Fibroblast of skin of right quadriceps (primary cell): ENCODE measurements at places on chromosomes 1 and 21.

DNA sequence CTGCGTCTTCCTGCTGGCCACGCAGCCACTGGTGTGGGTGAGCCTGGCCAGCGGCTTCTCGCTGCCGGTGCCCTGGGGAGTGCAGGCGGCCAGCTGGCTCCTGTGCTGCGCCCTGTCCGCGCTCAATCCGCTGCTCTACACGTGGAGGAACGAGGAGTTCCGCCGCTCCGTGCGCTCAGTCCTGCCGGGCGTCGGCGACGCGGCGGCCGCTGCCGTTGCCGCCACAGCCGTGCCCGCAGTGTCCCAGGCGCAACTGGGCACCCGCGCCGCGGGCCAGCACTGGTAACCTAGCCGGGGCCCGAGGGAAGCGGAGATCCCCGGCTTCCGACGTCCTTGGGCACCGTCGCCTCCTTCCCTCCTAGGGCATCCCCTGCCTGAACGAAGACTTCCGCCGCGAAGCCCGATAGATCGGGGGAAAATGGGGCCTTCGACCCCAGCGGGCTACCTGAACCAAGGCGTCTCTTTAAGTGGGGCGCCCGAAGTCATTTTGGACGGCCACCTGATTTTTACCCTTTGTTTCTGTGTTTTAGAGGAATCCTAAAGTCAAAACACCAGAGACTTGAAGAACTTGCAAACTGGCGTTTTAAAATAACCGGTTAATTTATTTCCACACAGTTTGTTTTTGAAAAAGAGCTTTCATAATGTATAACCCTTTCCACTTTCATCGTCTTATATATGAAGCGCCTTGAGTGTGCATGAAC, 2.0 kb downstream of the GPR88 start:
- peak; percentile 22 for DNase-seq

- peak; percentile 26 for DNase-seq
These were observed 60.6 kb downstream of the GNG4 start for GRCh38 chr1:235588916-235589515.

GRCh38 chr1:48873944-48874343, 97.3 kb upstream of the BEND5 start:
- peak; percentile 33 for DNase-seq

DNA sequence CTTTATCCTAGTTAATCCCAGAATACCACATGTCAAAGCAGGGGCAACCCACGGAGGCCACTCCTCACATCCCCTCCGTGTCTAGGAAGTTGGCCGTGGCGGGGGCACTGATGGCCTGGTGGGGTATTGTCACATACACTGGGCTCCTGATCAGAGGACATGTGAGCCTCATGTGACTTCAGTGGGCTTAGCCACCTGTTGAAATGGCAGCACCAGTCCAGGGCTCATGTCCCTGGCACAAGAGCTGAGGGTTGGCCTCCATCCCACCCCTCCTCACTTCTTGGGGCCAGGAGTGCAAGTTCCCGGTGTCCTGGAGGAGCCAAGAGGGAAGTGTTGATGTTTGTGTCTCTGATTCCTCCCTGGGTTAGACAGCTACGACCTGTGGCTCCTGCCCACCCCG, 313.4 kb downstream of the CAMTA1 start:
- no peak for DNase-seq

DNA sequence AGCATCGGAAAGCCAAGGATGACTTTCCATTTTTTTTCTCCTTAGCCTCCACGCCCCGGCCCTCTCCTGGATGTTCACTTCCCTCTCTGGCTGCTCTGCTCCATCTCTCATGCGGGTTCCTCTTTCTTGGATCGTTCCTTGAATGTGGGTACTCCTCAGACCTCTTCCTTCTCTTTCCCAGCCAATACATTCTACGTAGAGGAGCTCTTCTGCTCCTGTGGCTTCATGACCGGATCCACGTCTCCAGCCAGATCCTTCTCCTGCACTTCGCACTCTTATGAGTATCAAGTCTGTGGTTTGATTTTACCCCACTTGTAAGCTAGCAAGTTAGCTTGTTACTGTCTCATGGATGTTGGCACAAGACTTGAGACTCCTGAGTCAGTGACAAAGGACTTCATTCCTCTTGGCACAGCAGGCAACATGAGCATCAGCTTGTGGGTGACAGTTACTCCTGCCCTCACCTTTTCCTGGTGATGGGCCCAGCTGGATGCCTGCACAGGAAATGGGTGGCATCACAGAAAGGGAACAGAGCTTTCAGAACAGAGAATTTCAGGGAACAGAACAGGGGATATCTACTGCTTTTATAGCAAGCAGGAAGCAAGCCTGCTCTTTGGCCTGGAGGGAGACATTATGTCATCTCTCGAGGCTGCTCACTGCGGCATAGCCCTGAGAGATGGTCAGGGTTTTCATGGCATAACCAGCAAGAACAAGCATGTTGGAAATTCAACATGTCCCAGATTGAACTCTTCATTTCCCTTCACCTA, 100.1 kb upstream of the KIF26B start:
- no peak for DNase-seq

DNA sequence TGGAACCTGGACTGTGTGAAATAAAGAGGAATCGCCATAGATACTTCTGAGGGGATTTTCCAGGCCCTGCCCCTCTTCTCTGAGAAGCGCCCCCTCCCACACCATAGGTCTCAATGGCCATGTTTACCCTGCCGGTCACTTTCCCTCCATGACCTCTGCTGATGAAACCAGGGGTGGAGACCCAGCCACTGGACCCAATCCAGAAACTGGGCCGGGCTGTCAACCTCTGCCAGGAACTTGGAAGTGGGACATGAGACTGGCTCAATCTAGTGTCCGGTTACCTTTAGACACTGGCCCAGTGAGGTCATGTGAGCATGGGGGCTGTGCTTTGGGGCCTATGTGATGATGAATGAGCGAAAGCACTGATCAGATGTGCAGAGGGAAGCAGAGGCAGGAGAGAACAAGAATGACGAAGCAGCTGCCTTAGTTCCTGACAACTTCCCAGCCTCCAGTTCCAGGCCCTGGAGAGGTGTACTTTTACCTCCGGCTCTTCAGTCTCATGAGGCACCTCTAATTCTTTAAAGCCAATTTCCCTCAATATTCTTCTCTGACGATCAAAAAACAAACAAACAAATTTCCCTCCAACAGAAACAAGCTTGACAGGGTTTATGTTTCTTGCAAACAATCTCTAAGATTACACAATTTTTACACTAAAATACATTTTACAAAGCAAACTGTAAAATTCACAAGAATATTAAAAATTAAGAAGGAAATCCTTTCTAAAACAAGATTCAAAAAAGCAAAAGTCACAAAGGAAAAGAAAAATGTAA, 4.9 kb downstream of the ASAP3 start:
- peak; percentile 50 for DNase-seq

- no peak for DNase-seq
These were observed 50.0 kb downstream of the MARK1 start for GRCh38 chr1:220577926-220578325.

GRCh38 chr1:81671038-81671437, 129.7 kb upstream of the ADGRL2 start:
- no peak for DNase-seq

DNA sequence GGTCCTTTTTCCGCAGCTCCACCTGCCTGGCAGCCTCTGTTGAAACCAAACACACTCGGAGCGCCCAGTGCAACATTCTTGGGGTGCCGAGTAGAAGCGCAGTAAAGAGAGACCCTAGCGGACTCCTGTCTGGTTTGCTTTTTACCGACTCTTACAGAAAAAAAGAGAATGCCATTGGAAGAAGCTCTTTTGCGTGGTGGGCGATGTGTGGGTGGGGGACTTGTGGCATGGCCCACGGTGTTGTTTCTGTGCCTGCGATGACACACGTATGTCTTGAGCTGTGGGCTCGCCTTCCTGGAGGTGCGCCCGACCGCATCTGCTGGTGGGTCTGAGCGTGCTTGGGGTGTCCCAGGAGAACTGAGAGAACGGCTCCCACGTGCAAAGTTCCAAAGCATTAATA, 7.3 kb upstream of the BARHL2 start:
- no peak for DNase-seq

DNA sequence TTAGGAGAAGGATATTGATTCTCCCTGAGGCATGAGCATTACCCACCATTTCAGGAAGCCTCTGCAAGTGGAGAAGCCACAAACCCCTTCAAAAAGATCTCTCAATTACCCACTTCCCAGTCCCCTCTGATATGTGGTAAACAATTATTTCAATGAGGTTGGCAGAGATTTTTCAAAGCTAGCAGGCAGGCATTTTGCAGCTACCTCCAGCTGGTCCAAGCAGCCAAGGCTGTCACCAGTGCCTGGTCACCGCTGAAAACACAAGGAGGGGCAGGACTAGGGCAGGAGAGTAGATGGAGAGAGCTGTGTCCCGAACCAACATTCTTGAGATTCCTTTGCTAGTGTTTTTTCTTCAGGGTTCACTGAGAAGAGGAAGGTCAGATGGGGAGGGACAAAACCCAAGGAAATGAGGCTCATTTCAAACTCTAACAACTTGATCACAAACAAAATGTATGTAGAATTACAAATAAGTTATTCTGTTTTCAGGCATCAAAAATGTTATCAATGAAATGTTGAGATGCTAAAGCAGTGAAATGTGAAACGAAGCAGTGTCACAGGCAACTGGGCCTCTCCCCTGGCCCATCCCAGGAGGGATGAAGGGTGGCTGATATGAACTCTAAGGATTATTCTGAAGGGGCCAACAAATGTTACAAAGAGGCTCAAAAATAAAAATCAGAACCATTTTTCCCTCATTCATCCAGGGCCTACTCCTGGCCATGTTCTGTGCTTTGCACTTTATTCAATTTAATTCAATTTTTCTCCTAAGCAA, 22.3 kb downstream of the APP start:
- DNase-seq: peak; percentile 43

- DNase-seq: no peak
These were observed 34.5 kb downstream of the UCK2 start for GRCh38 chr1:165861911-165862310.

- peak; percentile 39 for DNase-seq
These were observed 738.8 kb downstream of the PTPRU start for GRCh38 chr1:29975036-29975694.

GRCh38 chr1:108976658-108977057, 13.4 kb upstream of the CLCC1 start:
- no peak for DNase-seq

GRCh38 chr1:67299296-67299695, 8.4 kb upstream of the IL12RB2 start:
- no peak for DNase-seq

- DNase-seq: no peak
These were observed 28.5 kb downstream of the LRRC8B start for GRCh38 chr1:89553157-89553556.
